ENCODE measurements at places on chromosomes 7 and 10. TPM values are rescaled to one million over a fixed set of nuclear protein-coding genes. Genes with fewer than 3 reads are reported as not detected.

Gene NSUN5
- total RNA-seq, result 6.8 TPM

Gene DPP6
- total RNA-seq, result not detected

Gene FAM241B
- not detected for total RNA-seq

Gene CALHM3
- not detected for total RNA-seq

Gene INMT
- total RNA-seq, result not detected

Gene PMS2
- total RNA-seq, result 15.9 TPM

GRCh38 chr7:96996958-96997511, 8.3 kb upstream of the DLX6 start:
- DNase-seq, result no peak

GRCh38 chr7:116902867-116903266, 40.5 kb downstream of the CAPZA2 start:
- DNase-seq, result no peak

DNA sequence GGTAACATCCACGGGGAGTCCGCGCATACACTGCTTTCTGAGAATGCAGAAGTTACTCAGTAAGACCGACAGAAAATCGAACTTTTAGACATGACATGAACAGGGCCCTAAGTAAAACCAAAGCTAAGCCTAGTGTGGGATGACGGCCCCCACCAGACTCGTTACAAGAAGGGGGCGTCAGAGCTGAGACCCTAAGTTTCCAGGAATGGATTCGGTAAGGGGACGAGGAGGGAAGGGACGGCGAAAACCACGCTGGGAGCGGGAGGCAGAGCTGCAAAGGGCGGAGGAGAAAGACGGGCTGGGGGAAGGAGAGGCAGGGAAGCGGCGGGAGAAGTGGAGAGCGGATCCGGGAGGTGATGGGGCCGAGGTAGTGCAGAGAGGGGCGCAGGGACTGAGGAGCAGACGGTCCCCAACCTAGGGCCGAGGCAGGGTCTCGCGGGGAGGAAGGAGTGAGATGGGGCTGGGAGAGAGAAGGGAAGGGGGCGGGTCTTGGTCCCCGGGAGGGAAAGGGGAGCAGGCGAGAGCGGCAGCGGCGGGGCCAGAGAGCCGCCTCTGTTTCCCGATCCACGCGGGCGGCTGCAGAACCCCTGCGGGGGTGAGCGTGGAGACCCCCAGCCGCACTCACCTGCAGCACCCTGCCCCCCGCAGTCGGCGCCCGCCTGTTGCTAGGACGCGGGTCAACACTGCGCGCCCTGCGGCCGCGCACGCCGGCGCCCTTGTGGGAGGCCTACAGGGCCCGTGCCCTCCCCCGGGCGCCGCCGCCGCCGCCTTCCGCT, 513 bp downstream of the ODAD2 start:
- peak; percentile 51 for DNase-seq

- no peak for DNase-seq
Observed at GRCh38 chr7:49479441-49479840, 294.0 kb upstream of the VWC2 start.

DNA sequence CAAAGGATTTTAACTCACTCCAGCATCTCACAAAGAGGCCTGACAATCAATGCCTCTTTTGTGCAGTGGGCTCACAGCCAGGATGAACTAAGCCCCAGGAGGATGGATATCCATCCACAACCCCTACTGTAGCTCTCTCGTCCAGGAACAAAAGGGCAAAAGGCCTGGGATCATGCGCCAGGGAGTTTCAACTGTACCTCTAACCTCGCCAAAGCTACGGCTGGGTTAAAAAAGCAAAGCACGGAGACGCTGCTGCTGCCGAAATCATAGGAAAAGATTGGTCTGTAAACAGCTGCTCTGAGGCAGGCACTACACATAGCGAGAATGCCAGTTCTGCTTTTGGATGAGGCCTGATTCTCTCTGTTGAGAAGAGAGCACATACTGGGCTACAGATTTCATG, 32.1 kb downstream of the VSTM4 start:
- DNase-seq, result no peak

DNA sequence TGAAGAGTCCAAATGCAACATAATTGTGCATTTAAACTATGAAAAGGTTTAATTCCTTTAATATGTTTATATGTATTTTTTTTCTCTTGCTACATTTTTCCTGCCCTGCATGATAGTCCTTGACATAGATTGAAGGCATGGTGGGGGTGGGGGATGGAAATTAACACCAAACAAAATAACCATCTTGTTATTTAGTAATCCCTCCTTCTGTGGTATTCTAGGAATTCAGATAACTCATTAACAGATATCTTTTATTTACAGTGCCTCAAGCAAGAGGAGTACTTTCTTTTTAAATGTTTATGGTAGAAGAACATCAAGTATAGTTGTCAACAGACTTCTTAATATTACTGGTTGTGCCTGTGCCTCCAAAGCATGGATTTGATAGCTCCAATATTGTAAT, 337.6 kb upstream of the SEMA3A start:
- no peak for DNase-seq

GRCh38 chr7:375321-375831, 85.4 kb downstream of the FOXL3 start:
- no peak for DNase-seq

GRCh38 chr10:107687701-107688100, 523.2 kb upstream of the SORCS1 start:
- DNase-seq, result no peak

DNA sequence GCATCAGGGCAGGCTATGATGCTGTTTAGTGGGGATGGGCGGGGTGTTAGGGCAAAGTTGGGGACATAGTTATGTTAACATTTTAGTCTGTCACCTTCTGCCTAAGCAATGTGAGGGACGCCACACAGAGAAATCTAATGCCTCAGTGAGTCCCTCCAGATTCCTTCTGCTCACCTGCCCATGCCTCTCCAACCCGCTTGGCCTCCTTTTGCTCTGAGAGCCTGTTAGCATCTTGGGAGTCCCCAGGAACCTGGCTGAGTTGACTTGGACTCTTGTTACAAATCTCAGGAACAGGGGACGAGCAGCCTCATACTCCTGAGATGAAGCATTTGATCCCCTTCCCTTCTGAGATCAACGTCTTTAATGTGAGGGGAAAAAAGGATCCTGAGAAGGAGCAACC, 336.8 kb downstream of the CCSER2 start:
- no peak for DNase-seq

- DNase-seq, result peak; percentile 72
Observed at GRCh38 chr10:60283397-60283796, 106.3 kb downstream of the ANK3 start.

DNA sequence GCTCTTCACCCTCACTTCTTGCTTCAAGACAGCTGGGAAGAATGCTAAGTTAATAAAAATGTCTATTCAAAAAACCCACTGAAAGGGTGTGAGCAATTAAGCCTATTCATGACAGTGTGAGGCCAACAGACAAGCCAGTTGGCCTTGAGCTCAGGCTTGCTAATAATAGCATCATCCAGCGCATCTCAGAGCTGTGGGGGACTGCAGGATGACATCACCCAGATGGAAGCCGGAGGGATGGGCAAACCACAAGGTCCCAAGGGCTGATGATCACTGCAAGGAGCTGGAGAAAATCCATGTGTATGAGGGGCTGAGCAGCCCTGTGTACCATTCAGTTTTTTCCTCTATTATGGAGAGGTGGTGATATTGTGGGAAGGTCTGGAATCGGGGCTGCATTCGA, 770.4 kb downstream of the TNS3 start:
- no peak for DNase-seq

GRCh38 chr10:3415878-3416605, 243.5 kb upstream of the PITRM1 start:
- no peak for DNase-seq

- DNase-seq, result no peak
Observed at GRCh38 chr10:112208292-112208691, 24.7 kb upstream of the GPAM start.

DNA sequence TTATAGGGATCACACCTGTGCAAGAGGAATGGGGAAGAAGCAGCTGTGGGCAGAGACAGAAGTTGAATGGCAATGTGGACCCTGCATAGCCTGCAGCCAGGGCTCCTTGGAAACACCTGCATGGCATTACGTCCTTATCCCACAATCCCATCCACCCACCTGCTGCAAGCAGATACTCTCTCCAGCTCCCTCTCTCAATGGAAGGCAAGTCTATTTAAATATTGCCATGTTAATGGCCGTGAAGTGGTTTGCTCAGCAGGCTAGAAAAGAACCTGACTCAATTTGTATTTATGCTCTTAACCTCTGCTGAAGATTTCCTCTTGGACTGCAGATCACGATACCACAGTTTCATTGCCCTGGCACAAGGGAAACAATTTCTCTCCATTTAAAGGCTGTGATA, 417.0 kb downstream of the TYW1 start:
- DNase-seq, result no peak

DNA sequence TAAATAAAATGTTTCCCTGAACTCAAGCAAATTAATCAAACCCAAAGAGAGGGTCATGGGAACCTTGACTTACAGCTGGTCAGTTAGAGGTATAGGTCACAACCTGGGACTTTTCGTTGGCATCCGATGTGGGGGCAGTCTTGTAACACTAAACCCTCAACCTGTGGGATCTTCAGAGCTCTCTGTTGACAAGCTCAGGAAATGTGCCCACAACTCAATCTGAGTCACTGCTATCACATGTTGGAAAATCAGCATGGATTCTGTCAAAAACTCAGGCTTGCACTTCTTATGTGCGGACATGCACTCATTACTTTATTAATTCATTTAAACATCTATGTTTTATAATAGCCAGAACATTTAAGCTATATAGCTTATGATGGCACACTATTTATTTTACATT, 424.6 kb upstream of the SORCS1 start:
- DNase-seq, result no peak

GRCh38 chr10:114726820-114727271, 68.8 kb upstream of the ABLIM1 start:
- DNase-seq, result peak; percentile 50

GRCh38 chr10:52883996-52884871, 111.7 kb upstream of the MBL2 start:
- peak; percentile 67 for DNase-seq

DNA sequence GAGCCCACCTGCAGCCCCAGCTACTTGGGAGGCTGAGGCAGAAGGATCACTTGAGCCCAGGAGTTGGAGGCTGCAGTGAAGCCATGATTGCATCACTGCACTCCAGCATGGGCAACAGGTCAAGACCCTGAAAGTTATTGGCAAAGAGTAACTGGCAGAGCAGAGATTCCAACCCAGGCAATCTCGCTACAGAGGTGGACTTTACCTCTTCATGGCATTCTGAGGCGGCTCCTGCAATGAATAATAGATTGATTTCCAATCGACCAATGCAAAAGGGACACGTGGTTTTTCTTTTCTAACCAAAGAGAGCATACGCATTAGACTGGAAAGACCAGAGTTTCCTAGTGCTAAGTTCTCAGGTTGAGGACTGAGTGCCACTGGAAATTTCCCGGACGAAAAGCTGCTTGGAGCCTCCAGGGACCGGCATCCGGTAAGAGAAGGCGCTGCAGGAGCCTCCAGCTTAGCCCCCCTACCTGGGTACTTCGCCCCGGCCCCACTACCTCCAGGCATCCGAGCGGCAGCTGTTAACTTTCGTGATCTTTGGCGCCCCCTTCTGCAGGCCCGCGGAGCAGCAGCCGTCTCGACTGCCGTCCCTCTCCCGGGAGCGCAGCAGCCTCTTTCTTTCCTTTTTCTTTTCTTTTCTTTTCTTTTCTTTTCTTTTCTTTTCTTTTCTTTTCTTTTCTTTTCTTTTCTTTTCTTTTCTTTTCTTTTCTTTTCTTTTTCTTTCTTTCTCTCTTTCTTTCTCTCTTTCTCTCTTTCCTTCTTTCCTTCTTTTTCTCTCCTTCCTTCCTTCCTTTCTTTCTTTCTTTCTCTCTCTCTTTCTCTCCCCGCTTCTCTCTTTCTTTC, 4.1 kb downstream of the MBLAC1 start:
- peak; percentile 55 for DNase-seq

DNA sequence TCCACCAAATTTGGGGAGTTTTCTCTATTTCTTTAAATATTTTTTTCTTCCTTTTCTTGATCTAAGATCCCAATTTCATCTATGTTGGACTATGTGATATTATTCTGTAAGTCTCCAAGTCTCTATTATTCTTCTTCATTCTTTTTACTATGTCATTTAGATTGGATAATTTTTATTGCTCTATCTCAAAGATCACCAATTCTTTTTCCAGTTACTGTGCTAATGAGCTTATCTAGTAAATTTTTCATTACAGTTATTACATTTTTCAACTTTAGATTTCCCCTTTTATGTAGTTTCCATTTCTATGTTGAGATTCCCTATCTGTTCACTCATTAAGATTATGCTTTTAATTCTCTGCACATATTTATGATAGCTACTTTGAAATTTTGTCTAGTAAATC, 131.6 kb upstream of the NAMPT start:
- DNase-seq, result no peak

- DNase-seq, result no peak
Observed at GRCh38 chr7:16984375-16984774, 102.6 kb upstream of the AGR3 start.

DNA sequence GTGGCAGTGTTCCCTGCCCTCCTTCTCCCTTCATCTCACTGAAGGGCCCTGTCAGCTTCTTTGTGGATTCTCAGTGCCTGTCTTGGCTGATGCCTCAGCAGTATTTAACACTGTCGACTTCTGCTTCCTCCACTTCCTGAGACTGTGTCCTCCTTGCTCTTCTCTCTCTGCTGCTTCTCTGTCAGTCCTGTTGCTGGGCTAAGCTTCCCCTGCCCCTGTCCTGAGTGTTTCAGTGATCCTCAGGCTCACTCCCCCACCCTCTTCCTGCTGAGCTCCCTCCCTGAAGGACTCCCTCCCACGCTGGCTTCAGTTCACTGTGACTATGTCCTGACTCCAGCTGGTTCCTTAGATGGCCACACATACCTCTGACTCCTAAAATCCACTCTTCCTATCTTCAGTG, 64.9 kb downstream of the CREM start:
- peak; percentile 57 for DNase-seq

GRCh38 chr10:32190890-32191491, 134.8 kb upstream of the KIF5B start:
- peak; percentile 76 for DNase-seq

DNA sequence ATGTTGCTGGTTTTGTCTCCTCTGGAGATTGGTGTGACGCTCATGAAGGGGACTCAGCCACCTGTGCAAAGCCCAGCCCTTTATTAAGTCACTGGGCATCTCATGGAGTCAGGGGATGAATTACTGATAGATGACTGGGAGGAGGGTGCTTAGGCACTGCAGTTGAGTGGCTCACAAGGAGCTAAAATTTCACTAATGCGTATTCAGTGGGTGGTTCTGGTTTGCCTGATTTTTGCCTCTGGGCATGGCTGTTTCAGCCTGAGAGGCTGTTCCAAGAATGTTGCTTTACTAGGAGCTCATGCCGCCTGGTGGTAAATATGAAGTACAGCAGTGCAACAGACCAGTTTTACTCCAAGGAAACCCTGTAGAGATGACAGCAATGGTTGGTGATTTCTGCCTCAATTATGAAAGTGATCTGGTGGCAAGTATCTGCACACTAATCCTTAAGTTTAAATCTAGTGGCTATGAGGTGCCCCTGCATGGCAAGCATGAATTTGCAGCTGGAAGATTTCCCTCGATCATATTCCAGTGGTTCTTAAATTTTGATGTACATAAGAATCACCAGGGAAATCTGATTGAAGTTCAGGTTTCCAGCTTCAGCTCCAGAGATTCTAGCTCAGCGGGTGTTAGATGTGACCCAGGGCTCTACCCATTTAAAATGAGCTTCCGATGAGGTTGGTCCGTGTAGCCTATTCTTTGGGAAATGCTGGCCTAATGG, 19.9 kb downstream of the ACTA2 start:
- DNase-seq, result peak; percentile 55

Measured in endothelial cell of umbilical vein (primary cell).